ENCODE measurements at places on chromosomes 13 and 19. TPM values are rescaled to one million over a fixed set of nuclear protein-coding genes. Genes with fewer than 3 reads are reported as not detected.
A peak's percentile ranks its signal among the peaks of the same experiment; 100 is the strongest.

The S1PR2 gene
- polyA plus RNA-seq, result 2.7 TPM

The CAPN12 gene
- polyA plus RNA-seq, result 72.8 TPM

DNA sequence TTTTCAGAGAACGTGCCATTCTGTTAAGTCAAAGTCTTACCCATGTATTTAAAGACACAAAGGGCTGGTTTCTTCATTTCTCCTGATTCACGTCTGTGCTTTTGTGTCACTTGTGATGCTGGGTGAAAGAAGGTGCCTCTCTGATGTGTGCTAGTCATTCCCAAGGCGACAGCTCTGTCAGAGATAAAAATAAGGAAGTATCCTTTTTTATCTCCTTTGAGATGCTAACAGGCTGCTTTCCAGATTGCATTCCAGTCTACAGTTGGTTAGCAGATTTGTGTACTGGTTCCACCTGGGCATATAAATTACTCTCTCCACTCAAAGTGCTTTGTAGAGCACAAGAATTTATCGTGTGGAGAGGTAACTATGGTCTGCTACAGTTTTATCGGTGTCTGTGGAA, 33.5 kb upstream of the DCT start:
- no peak for DNase-seq

The TYROBP gene
- 3,312 TPM for polyA plus RNA-seq

- no peak for DNase-seq
Observed at GRCh38 chr13:39655041-39655568, 357 bp upstream of the COG6 start.

- DNase-seq, result no peak
Observed at GRCh38 chr19:44824761-44825160, 15.9 kb downstream of the BCAM start.

GRCh38 chr19:18109733-18110608, 12.4 kb downstream of the MAST3 start:
- peak; percentile 45 for DNase-seq

- no peak for DNase-seq
Observed at GRCh38 chr19:47445527-47445926, 26.2 kb downstream of the SLC8A2 start.

The PALM gene
- polyA plus RNA-seq, result not detected

The NMRK2 gene
- not detected for polyA plus RNA-seq

DNA sequence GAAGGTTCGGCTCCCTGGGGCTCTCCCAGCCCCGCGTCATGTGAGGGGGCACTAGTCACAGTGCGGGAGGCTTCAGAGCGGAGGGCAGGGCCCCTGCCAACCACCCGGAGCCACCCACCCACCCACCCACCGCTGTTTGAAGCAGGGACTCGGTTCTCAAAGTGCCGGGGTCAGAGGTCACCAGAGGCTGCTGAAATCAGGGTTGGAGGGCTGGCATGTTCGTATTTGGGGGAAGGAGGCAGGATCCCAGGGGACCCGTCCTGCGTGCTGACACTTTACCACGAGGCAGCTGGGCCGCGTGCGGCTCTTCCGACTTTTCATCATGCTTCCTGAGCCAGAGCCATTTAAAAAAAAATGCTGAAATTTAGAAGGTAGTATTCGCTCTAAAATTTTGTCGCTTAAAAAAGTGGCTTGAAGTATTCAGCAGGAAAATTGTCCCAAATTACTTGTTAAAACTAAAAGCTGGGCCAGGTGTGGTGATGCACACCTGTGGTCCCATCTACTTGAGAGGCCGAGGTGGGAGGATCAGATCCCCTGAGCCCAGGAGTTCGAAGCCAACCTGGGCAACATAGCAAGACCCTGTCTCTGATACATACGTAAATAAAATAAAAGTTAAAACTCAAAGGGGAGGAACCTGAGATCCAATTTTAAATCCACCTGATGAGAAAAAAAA, 21.2 kb downstream of the ATP11A start:
- DNase-seq, result no peak

The SUCLA2 gene
- polyA plus RNA-seq, result 22.1 TPM

DNA sequence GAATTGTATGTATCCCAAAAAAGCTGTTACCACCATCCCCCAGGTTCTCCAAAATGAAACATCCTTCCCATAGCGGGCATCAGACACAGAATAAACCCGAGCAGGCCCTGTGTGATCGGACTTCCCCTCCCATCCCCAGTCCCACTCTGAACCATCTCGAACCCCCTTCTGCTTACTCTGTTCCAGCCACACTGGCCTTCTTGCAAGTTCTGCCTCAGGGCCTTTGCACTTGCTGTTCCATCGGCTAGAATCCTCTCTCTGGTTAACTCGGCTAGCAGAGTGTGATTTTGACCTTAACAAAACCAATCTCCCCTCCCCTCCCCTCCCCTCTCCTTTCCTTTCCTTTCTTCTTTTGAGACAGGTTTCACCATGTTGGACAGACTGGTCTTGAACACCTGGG, 15.7 kb downstream of the AP2S1 start:
- no peak for DNase-seq

DNA sequence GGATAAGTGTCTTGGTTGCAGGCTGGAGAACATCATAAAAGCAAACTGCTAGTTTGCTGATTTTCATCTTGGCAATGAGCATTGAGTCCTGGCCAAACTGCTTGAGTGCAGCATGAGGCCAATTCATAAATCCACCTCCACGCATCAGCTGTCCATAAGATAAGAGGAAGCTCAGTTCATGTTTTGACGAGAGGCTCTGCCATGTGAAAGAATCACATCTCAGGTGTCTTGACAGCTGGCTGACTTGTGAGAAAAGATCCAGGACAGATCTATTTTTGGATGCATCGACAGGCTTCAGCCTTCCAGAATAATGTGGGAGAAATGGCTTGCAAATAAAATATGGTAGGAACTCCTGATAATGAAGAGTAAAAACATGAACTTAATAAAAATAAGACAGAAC, 5.4 kb upstream of the ZNF682 start:
- no peak for DNase-seq

GRCh38 chr13:30186634-30187415, 120.5 kb downstream of the KATNAL1 start:
- no peak for DNase-seq

- no peak for DNase-seq
Observed at GRCh38 chr19:44580366-44580895, 32.9 kb upstream of the IGSF23 start.

DNA sequence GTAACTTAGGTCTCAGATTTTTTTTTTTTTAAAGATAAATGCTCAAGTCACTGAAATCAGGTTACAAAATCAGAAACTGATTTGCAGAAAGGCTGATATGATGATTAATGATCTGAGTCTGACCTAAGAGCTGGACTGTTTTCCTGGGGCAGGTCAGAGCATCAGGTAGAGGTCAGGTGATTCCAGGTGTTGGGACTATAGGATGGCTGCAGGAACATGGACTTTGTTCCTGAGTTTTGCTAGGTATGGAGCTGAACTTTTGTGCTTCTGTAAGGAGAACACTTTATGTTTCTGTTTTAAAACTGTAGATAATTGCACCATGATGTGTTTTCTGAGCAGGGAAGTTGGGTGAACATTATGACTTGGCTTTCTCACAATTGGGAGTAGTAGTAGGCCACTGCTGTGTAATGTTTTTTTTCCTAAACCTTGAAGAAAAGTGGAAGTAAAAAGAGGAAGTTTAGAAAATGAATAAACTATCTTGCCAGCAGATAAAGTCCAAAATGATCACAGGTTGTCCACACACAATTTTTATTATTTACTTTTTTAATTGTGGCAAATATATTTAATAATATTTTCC, 297.2 kb downstream of the DCT start:
- DNase-seq, result no peak

GRCh38 chr13:42396501-42396900, 124.5 kb downstream of the AKAP11 start:
- peak; percentile 27 for DNase-seq

Data from immature natural killer cell (primary cell).